Cardiac muscle cell (in vitro differentiated cells and primary cell): ENCODE measurements at places on chromosomes 4 and X. TPM values are rescaled to one million over a fixed set of nuclear protein-coding genes. Genes with fewer than 3 reads are reported as not detected.

DNA sequence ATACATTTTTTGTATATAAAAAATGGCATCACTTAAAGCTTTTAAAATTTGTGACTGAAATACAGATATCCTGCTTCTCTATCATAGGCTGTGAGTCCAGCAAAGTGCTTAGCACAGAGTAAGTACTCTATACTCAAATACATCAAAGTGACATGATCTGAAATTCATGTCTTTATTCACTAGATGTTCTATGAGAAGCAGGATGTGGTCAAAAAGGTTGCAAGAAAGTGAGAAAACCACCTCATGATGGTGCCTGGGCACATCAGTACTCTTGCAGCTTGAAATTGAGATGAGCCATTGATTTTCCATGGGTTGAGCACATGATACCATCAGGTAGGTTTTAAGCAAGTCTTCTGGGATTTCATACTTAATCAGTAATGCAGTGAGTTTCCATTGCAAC lies 20.4 kb upstream of the SFRP2 start:
- H3K36me3 ChIP-seq: no peaks in the 10 kb centered on the region
- no peak overlapping the region for H3K27ac ChIP-seq
- no peak overlapping the region for H3K4me3 ChIP-seq

DNA sequence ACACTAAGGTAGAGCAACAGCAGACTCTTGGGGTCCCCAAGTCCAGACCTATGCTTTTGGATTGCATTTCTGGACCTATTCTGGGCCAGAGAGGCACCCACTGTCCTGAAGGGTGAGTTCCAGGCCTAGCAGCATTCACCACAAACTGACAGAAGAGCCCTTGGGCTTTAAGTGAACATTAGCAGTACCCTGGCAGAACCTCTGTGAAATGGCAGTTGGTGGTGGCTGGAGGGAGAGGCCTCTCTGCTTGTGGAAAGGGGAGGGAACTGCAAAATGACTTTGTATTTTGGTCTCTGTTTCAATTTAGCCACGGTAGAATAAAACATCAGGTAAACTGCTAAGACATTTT lies 1211.9 kb downstream of the PCDH18 start:
- no peak for DNase-seq
- no peaks in the 10 kb centered on the region for H3K36me3 ChIP-seq
- H3K27me3 ChIP-seq: no peaks in the 10 kb centered on the region
- H3K4me1 ChIP-seq: no peaks in the 10 kb centered on the region
- H3K4me3 ChIP-seq: no peak overlapping the region

GRCh38 chr4:124478470-124478869 lies 234.1 kb downstream of the ANKRD50 start:
- H3K27me3 ChIP-seq: no peaks in the 10 kb centered on the region
- no peak for DNase-seq

DNA sequence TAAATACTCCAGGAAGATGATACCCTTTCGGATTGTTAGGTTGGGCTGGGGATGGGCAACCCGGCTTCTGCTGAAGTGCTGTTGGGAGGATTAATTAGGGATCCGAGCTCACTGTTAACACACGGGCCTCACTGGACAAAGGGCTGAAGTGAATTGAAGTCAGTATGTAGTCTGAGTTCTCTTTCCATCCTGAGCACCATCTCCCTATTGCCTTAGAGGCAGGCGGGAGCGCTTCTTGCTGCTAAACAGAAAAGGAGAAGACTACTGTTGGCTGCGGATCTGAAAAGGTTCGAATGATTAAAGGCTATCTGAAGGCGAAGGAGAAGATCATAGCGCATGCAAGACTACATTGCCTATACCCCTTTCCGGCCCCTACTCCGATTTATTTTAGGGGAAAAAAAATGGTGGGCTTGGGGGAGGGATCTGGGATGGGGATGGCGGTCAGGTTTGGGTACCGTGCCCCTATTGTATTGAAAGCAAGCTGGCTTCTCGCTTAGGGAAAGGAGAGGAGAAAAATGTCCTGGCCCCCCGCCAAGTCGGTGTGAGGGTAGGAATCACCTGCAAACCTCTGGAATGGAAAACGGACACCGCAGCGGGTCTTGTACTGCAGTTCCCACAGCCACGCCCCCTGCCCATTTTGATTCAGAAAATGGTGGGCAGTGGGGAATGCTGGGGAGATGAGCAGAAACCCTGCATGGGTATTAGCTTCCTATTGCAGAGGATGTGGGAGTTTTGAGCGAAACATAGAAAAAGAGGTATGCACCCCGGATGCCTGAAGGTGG lies 22.3 kb downstream of the MORF4L2 start:
- H3K27ac ChIP-seq: no peak overlapping the region
- DNase-seq: no peak
- H3K27me3 ChIP-seq: peaks cover 6% of the 10 kb centered on the region
- H3K4me3 ChIP-seq: no peak overlapping the region
- no peaks in the 10 kb centered on the region for H3K4me1 ChIP-seq
- H3K36me3 ChIP-seq: no peaks in the 10 kb centered on the region

- H3K36me3 ChIP-seq: no peaks in the 10 kb centered on the region
- H3K4me1 ChIP-seq: no peaks in the 10 kb centered on the region
- no peak for DNase-seq
- H3K27ac ChIP-seq: no peak overlapping the region
- H3K27me3 ChIP-seq: no peaks in the 10 kb centered on the region
- H3K4me3 ChIP-seq: no peak overlapping the region
Measured at GRCh38 chrX:56618323-56618722, 54.9 kb downstream of the UBQLN2 start.

DNA sequence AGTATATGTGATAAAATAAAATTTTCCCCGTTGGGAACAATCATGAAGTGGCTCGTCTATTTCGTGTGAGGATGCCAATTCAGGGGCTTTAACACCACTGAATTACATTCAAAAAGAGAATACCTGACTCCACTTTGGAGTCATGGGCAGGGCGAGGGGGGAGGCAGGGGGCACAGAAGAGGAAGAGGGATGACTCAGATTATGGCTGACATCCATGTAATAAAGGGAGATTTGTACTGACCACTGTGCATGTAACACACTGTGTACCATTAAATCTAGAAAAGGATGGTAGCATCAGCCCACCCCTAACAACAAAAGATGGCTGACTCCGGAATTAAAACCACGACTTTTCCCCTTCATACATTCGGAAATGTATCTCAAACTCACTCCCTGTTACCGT lies 1.3 kb downstream of the SLC9A7 start:
- H3K4me3 ChIP-seq: no peak overlapping the region
- no peaks in the 10 kb centered on the region for H3K4me1 ChIP-seq
- H3K27ac ChIP-seq: no peak overlapping the region
- H3K36me3 ChIP-seq: no peaks in the 10 kb centered on the region
- H3K27me3 ChIP-seq: no peaks in the 10 kb centered on the region

DNA sequence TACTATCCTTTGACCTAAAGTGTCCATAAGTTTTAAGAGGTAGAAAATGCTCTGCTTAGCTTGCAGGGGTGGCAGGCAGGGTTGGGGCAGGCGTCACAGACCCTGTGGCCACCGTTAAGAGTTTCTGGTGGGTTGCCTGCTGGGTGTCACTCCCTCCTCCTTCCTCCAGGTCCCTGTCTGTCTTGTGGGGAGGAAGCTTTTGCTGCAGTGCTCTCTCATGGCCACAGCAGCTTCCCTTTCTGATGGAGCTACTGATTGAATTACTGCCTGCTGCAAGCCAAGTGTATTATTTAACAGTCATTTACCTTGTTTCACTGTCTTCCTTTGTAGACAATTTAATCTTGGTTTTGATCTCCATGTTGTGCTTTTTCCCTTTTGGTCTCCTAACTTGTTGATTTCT lies 384.6 kb downstream of the IDS start:
- H3K4me3 ChIP-seq: no peak overlapping the region
- H3K27me3 ChIP-seq: no peaks in the 10 kb centered on the region
- H3K36me3 ChIP-seq: no peaks in the 10 kb centered on the region
- H3K27ac ChIP-seq: no peak overlapping the region
- no peak for DNase-seq

DNA sequence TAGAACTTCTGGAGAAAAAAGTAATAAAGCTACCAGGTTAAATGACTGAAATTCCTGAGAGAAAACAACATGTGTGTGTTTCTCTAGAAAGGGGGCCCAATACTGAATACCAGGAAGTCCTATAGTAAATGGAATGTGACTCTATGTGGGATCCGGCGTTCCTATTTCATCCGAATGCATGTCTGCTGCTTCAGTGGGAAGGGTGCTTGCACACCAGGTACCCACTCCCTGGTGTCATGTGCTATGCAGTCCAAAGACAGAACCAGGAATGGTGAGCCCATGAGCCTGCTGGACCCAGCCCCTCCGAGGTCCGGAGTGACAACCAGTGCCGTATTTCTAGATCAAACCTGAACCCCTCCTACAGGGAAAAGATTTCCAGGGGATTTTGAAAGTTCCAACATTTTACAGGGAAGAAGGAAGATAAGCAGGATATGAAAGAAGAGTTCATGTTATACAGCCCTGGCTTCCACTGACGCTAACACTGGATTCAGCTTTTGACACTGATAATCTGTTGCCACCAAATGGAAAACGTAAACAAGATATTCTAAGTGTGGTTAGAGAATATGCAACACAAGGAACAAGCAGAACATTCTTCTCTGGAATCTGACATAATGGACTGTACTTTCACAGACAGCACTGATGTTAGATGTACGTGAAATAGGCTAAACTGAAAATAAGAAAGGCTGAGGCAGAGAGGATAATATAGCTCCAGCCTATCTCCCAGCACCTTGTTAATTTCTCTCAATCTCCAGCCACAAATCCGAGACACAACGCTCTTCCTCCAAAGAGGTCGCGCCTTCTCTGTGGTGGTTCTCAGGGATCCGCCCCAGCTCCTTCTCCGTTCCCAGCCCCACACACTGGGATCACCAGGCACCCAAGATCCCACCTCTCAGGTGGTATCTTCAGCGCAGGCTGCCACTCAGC lies 725 bp upstream of the CXCL1 start:
- no peak for DNase-seq
- peaks cover 43% of the 10 kb centered on the region for H3K27me3 ChIP-seq
- H3K27ac ChIP-seq: no peak overlapping the region
- peak overlapping the region; percentile 59 for H3K4me3 ChIP-seq
- H3K36me3 ChIP-seq: no peaks in the 10 kb centered on the region
- H3K4me1 ChIP-seq: no peaks in the 10 kb centered on the region

DNA sequence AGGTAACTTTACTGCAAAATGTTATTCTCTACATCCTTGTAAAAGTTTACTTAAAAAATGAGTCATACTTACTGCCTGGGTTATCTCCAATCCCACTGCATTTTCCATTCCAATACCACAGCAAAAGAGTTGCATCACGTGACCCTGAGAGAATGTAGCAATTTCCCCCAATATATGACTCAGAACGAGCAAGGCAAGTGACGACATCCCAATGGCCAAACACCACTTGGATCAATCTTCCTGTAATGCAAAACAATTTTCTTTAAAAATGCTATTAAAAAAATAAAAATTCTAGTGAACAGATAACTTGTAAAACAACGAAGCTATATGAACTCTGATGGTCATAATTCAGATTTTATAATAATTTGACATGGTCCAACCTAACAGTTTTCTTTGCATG lies 224.3 kb downstream of the DCLK2 start:
- H3K27me3 ChIP-seq: no peaks in the 10 kb centered on the region
- no peaks in the 10 kb centered on the region for H3K4me1 ChIP-seq
- H3K4me3 ChIP-seq: no peak overlapping the region
- DNase-seq: peak; percentile 95
- no peaks in the 10 kb centered on the region for H3K36me3 ChIP-seq

GRCh38 chrX:123525123-123525725 lies 207.6 kb downstream of the THOC2 start:
- DNase-seq: no peak
- H3K36me3 ChIP-seq: no peaks in the 10 kb centered on the region
- H3K4me3 ChIP-seq: no peak overlapping the region
- no peaks in the 10 kb centered on the region for H3K4me1 ChIP-seq

- peaks cover 7% of the 10 kb centered on the region for H3K27me3 ChIP-seq
- H3K4me1 ChIP-seq: no peaks in the 10 kb centered on the region
- peak; percentile 6 for DNase-seq
- H3K27ac ChIP-seq: no peak overlapping the region
- peak overlapping the region; percentile 17 for H3K4me3 ChIP-seq
- no peaks in the 10 kb centered on the region for H3K36me3 ChIP-seq
Measured at GRCh38 chrX:19372547-19373331, 29.0 kb downstream of the PDHA1 start.

GRCh38 chr4:24419181-24420034 lies 164.9 kb downstream of the DHX15 start:
- no peak overlapping the region for H3K27ac ChIP-seq
- H3K36me3 ChIP-seq: no peaks in the 10 kb centered on the region
- no peaks in the 10 kb centered on the region for H3K27me3 ChIP-seq
- peak; percentile 78 for DNase-seq

GRCh38 chr4:75916091-75916661 lies 13.9 kb upstream of the PPEF2 start:
- no peak overlapping the region for H3K27ac ChIP-seq
- no peak overlapping the region for H3K4me3 ChIP-seq
- H3K36me3 ChIP-seq: no peaks in the 10 kb centered on the region
- peak; percentile 65 for DNase-seq

DNA sequence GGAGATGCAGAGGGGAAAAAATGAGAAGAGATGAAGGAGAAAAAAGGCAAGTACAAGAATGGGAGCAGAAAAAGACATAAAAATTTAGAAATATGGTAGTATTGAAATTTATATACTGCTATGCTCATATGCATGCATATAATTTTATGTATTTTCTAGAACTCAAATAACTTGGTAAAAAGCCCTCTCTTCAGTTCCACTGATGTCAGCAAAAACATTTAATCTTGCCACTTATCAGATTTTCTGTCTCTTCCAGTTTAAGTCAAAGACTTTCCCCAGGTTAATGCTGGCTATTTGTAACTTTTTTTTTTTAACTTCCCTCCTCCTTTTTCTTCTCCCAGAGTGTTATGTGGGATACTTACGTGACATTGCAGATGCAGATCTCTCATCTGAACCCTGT lies 617.5 kb upstream of the CPEB2 start:
- H3K27me3 ChIP-seq: no peaks in the 10 kb centered on the region
- H3K4me1 ChIP-seq: peaks cover 24% of the 10 kb centered on the region
- no peaks in the 10 kb centered on the region for H3K36me3 ChIP-seq
- DNase-seq: no peak
- H3K27ac ChIP-seq: no peak overlapping the region

- no peaks in the 10 kb centered on the region for H3K36me3 ChIP-seq
- no peak overlapping the region for H3K4me3 ChIP-seq
- no peak for DNase-seq
- H3K27me3 ChIP-seq: no peaks in the 10 kb centered on the region
Measured at GRCh38 chr4:142104041-142104440, 467.7 kb downstream of the IL15 start.

GRCh38 chr4:153366486-153366885 lies 22.0 kb downstream of the MND1 start:
- H3K36me3 ChIP-seq: no peaks in the 10 kb centered on the region
- H3K4me1 ChIP-seq: peaks cover 8% of the 10 kb centered on the region
- no peak overlapping the region for H3K27ac ChIP-seq
- no peaks in the 10 kb centered on the region for H3K27me3 ChIP-seq

- no peak overlapping the region for H3K4me3 ChIP-seq
- no peaks in the 10 kb centered on the region for H3K27me3 ChIP-seq
- no peak for DNase-seq
- H3K27ac ChIP-seq: no peak overlapping the region
Measured at GRCh38 chr4:39657465-39657864, 18.8 kb upstream of the SMIM14 start.

The DLG3 gene
- 34.1 and 50.1 TPM in 2 replicates for total RNA-seq

The LYAR gene
- 14.8 and 18.5 TPM in 2 replicates for total RNA-seq

The GAGE12E gene
- total RNA-seq: not detected in 2 replicates

The CENPVL2 gene
- 1.4 TPM in 2 replicates for total RNA-seq

The UNC5C gene
- 25.9 and 28.4 TPM in 2 replicates for total RNA-seq

The KLHL15 gene
- total RNA-seq: 9.9 and 15.8 TPM in 2 replicates

The ETDB gene
- not detected in 2 replicates for total RNA-seq

The UGT2B15 gene
- not detected in 2 replicates for total RNA-seq

The ETNPPL gene
- total RNA-seq: 0.51 and 0.85 TPM in 2 replicates

The ITGB1BP2 gene
- 99.7 and 158 TPM in 2 replicates for total RNA-seq
